Large intestine (tissue), 12 donors: ENCODE measurements at places on chromosomes 3 and 15. TPM values are rescaled to one million over a fixed set of nuclear protein-coding genes. Genes with fewer than 3 reads are reported as not detected.
A peak's percentile ranks its signal among the peaks of the same experiment; 100 is the strongest.

GRCh38 chr15:70328679-70329115 lies 231.0 kb upstream of the TLE3 start:
- H3K36me3 ChIP-seq, result no peaks in the 10 kb centered on the region
- H3K4me3 ChIP-seq, result no peak overlapping the region
- no peaks in the 10 kb centered on the region for H3K27me3 ChIP-seq
- no peak for DNase-seq
- no peak overlapping the region for H3K27ac ChIP-seq

GRCh38 chr15:53658255-53658654 lies 101.2 kb downstream of the WDR72 start:
- no peak for DNase-seq
- H3K27ac ChIP-seq, result no peak overlapping the region

DNA sequence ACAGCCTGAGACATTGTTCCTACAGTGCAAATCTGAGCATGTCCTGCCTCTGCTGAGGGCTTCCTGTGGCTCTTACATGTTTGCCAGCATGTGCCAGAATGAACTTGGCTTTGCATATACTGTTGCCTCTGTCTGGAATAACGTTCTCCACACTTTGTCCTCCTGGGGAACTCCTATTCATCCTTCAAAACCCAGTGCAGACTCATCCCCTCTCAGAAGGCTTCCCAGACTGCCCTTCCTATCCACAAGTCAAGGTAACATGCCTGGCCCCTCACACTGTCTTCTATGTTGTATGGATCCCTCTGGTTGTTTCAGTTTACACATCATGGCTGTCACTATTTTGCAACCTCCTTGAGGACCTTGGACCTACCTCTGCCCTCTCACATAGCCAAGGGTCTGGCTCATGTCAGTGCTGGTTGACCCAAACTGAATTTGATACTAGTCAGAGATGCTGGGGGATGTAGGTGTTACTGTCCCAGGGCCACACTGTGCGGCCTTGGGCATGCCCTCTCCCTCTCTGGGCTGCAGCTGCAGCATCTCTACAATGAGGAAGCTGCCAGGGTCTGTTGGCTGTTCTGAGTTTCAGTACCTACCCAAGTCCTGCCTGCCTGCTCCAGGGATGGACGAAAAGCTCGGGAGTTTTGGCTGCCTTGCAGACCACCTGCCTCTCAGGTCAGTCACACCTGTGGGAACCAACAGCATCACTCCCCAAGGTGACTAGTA lies 29.0 kb upstream of the TSPAN3 start:
- no peaks in the 10 kb centered on the region for H3K36me3 ChIP-seq
- H3K27me3 ChIP-seq, result no peaks in the 10 kb centered on the region
- H3K4me1 ChIP-seq, result no peaks in the 10 kb centered on the region

DNA sequence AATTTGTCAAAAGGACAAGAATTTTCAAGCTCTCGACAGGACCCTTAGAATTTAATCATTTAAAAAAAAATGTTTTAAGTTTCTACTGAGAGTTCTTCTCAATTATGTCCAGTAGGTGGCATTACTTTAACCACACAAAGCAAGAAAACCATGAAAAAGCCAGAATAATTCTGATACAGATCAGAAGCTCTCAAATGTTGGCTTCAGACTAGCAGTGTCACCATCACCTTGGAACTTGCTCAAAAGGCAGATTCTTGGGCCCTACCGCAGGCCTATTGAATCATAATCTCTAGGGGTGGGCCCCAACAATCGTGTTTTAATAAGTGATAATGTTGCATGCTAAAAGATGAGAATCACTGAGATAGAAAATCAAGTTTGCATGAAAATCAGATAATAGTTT lies 99.5 kb upstream of the KCNMB2 start:
- H3K27me3 ChIP-seq, result peaks cover 2% of the 10 kb centered on the region
- no peaks in the 10 kb centered on the region for H3K36me3 ChIP-seq
- H3K27ac ChIP-seq, result no peak overlapping the region

GRCh38 chr15:65286069-65286703 lies 497 bp downstream of the PARP16 start:
- no peaks in the 10 kb centered on the region for H3K27me3 ChIP-seq
- peak overlapping the region; percentile 91 for H3K27ac ChIP-seq
- peak; percentile 84 for DNase-seq
- no peaks in the 10 kb centered on the region for H3K36me3 ChIP-seq

DNA sequence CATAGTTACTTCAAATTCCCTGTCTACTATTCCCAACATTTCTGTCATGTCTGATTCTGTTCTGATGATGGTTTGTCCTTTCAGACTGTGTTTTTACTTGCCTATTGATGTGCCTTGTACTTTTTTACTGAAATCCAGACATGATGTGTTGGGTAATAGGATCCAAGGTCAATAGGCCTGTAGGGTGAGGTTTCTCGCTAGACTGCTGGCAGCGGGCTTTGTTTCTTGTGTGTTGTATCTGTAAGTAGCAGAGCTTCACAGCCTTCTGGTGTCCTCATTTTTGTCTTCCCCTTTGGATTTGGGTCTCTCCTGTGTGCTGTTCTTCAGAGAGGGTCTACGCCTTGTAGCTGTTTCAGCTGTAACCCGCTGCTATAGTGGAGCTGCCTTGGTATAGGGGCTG lies 140.3 kb downstream of the GABRG3 start:
- DNase-seq, result peak; percentile 55
- no peak overlapping the region for H3K27ac ChIP-seq
- H3K27me3 ChIP-seq, result peaks cover 2% of the 10 kb centered on the region
- H3K36me3 ChIP-seq, result no peaks in the 10 kb centered on the region
- no peaks in the 10 kb centered on the region for H3K4me1 ChIP-seq

- DNase-seq, result peak; percentile 82
- H3K4me1 ChIP-seq, result peaks cover 20% of the 10 kb centered on the region
- no peaks in the 10 kb centered on the region for H3K27me3 ChIP-seq
- no peak overlapping the region for H3K4me3 ChIP-seq
These were observed 103.5 kb downstream of the CD47 start for GRCh38 chr3:107987036-107987939.

GRCh38 chr15:99967841-99968371 lies 234.7 kb upstream of the LYSMD4 start:
- H3K36me3 ChIP-seq, result no peaks in the 10 kb centered on the region
- H3K27ac ChIP-seq, result no peak overlapping the region
- no peak for DNase-seq

- H3K27ac ChIP-seq, result peak overlapping the region; percentile 10
- peaks cover 5% of the 10 kb centered on the region for H3K4me1 ChIP-seq
- H3K36me3 ChIP-seq, result no peaks in the 10 kb centered on the region
- peaks cover 14% of the 10 kb centered on the region for H3K27me3 ChIP-seq
- DNase-seq, result no peak
- no peak overlapping the region for H3K4me3 ChIP-seq
These were observed 34.4 kb downstream of the CORO2B start for GRCh38 chr15:68612979-68613740.

GRCh38 chr3:75015280-75015679 lies 400.8 kb upstream of the CNTN3 start:
- H3K4me1 ChIP-seq, result no peaks in the 10 kb centered on the region
- no peaks in the 10 kb centered on the region for H3K27me3 ChIP-seq

DNA sequence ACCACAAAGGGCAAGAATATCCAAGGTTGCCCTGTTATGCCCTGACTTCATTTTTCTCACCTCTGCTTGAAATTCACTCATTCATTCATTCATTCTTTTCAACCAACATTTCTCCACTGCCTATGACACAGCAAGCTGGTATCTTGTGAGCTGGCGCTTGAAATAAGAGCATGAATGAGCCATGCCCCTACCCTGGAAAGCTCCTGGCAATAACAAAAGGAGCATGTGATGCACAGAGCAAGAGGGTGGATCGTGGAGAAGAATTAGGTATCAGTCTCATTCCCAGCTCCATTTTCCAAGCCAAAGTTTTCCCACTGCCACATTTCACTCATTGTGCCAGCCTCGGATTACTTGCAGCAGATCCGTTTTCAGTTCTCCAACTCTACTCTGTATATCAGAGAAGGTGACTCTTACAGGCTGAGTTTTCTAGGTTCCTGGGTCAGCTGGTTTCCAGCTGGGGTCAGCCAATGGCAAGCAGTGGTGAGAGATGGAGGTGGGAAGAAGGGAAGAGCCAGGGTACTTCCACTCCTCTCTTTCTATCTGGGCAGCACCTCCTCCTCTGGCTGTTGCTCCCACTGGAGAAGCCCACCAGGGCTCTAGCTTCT lies 144.8 kb downstream of the SUCLG2 start:
- peaks cover 22% of the 10 kb centered on the region for H3K36me3 ChIP-seq
- no peak overlapping the region for H3K27ac ChIP-seq
- H3K4me3 ChIP-seq, result no peak overlapping the region

- H3K27ac ChIP-seq, result peak overlapping the region; percentile 72
- H3K36me3 ChIP-seq, result no peaks in the 10 kb centered on the region
- DNase-seq, result peak; percentile 29
- no peaks in the 10 kb centered on the region for H3K27me3 ChIP-seq
- peaks cover 18% of the 10 kb centered on the region for H3K4me1 ChIP-seq
These were observed 11.7 kb downstream of the ITGA11 start for GRCh38 chr15:68420186-68420684.

- H3K4me3 ChIP-seq, result no peak overlapping the region
- peaks cover 2% of the 10 kb centered on the region for H3K4me1 ChIP-seq
- peaks cover 31% of the 10 kb centered on the region for H3K27me3 ChIP-seq
These were observed 202.8 kb downstream of the SV2B start for GRCh38 chr15:91302588-91303439.

DNA sequence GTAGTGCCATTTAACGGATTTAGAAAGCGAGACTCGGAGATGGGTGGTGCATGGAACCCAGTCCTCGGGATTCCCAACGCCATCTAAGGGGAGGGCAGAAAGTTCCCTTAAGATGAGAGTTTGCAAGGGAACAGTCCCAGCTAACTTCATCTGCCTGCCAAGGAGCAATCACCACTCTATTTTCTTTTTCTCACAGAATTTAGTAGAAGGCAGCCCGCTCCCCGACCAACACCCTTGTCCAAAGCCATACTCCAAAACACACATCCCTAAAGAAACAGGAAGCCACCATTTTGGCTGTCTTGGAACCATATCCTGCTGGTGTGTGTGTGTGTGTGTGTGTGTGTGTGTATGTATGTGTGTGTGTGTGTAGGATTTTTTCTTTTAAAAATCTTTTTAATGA lies 7.1 kb upstream of the FGD5 start:
- no peaks in the 10 kb centered on the region for H3K36me3 ChIP-seq
- peaks cover 63% of the 10 kb centered on the region for H3K27me3 ChIP-seq
- H3K27ac ChIP-seq, result peak overlapping the region; percentile 9
- DNase-seq, result no peak

DNA sequence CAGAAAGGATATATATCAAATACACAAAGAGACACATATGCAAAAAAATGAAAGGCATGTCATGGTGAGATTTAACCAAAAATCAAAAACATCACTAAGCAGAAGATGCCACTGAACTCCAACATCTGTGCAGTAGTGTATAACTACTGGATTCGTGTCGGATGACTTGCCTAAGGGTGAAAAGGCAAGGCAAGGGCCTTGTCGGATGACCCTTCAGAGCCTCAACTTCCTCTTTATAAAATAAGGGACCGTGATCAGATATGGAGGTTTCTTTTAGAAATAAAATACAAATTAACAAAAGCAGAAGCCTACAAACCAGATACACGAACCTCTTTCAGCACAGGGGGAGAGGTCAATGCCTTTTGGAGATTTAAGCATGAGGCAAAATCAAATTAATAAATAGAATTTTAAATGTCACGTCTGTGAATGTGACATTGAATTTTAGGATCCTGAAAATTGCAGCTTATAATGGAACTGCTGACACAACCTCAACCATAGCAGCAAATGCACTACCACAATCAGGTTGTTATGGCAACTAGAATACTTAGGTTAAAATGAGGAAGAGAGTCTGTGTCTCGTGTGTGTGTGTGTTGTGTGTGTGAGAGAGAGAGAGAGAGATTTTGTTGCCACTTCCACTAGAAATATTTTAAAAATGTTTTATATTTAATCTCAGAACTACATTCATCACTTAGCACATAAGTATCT lies 8.3 kb upstream of the CHRM5 start:
- no peak overlapping the region for H3K4me3 ChIP-seq
- no peaks in the 10 kb centered on the region for H3K27me3 ChIP-seq
- H3K36me3 ChIP-seq, result no peaks in the 10 kb centered on the region
- no peak overlapping the region for H3K27ac ChIP-seq
- no peaks in the 10 kb centered on the region for H3K4me1 ChIP-seq

- no peak overlapping the region for H3K4me3 ChIP-seq
- no peak for DNase-seq
These were observed 23.2 kb downstream of the SERPINI2 start for GRCh38 chr3:167450675-167451074.

GRCh38 chr3:178072391-178073305 lies 463.6 kb upstream of the KCNMB2 start:
- no peak for DNase-seq
- no peak overlapping the region for H3K27ac ChIP-seq
- H3K4me3 ChIP-seq, result no peak overlapping the region

GRCh38 chr3:183224180-183224970 lies 28.7 kb upstream of the B3GNT5 start:
- H3K4me3 ChIP-seq, result no peak overlapping the region
- no peaks in the 10 kb centered on the region for H3K36me3 ChIP-seq
- peak overlapping the region; percentile 24 for H3K27ac ChIP-seq
- no peak for DNase-seq
- no peaks in the 10 kb centered on the region for H3K27me3 ChIP-seq
- peaks cover 63% of the 10 kb centered on the region for H3K4me1 ChIP-seq

GRCh38 chr3:140832883-140833282 lies 108.8 kb upstream of the SLC25A36 start:
- H3K27me3 ChIP-seq, result no peaks in the 10 kb centered on the region
- H3K4me3 ChIP-seq, result no peak overlapping the region
- H3K4me1 ChIP-seq, result no peaks in the 10 kb centered on the region
- no peak for DNase-seq

DNA sequence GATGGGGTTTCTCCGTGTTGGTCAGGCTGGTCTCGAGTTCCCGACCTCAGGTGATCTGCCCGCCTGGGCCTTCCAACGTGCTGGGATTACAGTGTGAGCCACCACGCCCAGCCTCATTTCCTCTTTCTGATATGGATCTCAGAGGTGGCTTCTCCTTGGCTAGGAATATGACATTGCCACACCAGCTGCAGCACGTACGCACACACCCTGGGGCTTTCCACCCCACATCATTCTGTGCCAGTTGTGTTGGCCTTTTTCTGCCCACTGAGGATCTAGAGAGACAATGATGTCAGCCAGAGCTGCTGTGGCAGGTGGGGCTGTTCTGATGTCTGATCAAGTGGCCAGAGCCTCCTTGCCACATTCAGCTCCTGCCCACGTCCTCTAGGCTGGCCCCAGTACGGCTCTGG lies 29.0 kb downstream of the TMEM45A start:
- peaks cover 3% of the 10 kb centered on the region for H3K36me3 ChIP-seq
- H3K27ac ChIP-seq, result no peak overlapping the region
- no peak overlapping the region for H3K4me3 ChIP-seq
- no peaks in the 10 kb centered on the region for H3K4me1 ChIP-seq
- no peak for DNase-seq

The CLDN16 gene
- 0.15 TPM for polyA plus RNA-seq

The TOMM70 gene
- polyA plus RNA-seq, result 64.0 TPM

The SATB1 gene
- polyA plus RNA-seq, result 27.2 TPM

The SPRED1 gene
- 28.2 TPM for polyA plus RNA-seq

The RRP9 gene
- 17.8 TPM for polyA plus RNA-seq

The EPHA3 gene
- polyA plus RNA-seq, result 3.0 TPM

The LYSMD2 gene
- polyA plus RNA-seq, result 14.0 TPM

The DPPA2 gene
- 0.03 TPM for polyA plus RNA-seq

The TIMP4 gene
- polyA plus RNA-seq, result 0.91 TPM

The BTBD1 gene
- polyA plus RNA-seq, result 68.4 TPM

The SPSB4 gene
- 2.2 TPM for polyA plus RNA-seq

The RAB11A gene
- polyA plus RNA-seq, result 256 TPM

The EFHB gene
- polyA plus RNA-seq, result 0.46 TPM

The ZPLD1 gene
- 0.22 TPM for polyA plus RNA-seq

The PLA2G4D gene
- polyA plus RNA-seq, result 0.06 TPM

The TRH gene
- 0.16 TPM for polyA plus RNA-seq

The CKMT1A gene
- polyA plus RNA-seq, result 13.0 TPM
